ENCODE measurements at places on chromosomes 6 and 20. TPM values are rescaled to one million over a fixed set of nuclear protein-coding genes. Genes with fewer than 3 reads are reported as not detected.

The ZNF292 gene
- 19.1 TPM for total RNA-seq

The LIME1 gene
- 7.3 TPM for total RNA-seq

GRCh38 chr6:134436281-134436815, 118.4 kb upstream of the SGK1 start:
- no peaks in the 10 kb centered on the region for H3K36me3 ChIP-seq
- H3K4me3 ChIP-seq, result no peak overlapping the region
- no peaks in the 10 kb centered on the region for H3K4me1 ChIP-seq
- no peaks in the 10 kb centered on the region for H3K27me3 ChIP-seq
- H3K27ac ChIP-seq, result no peak overlapping the region

- H3K27ac ChIP-seq, result no peak overlapping the region
- no peak for DNase-seq
- H3K27me3 ChIP-seq, result no peaks in the 10 kb centered on the region
- H3K4me1 ChIP-seq, result peaks cover 2% of the 10 kb centered on the region
These were observed 64.6 kb upstream of the PTPN1 start for GRCh38 chr20:50445354-50446151.

DNA sequence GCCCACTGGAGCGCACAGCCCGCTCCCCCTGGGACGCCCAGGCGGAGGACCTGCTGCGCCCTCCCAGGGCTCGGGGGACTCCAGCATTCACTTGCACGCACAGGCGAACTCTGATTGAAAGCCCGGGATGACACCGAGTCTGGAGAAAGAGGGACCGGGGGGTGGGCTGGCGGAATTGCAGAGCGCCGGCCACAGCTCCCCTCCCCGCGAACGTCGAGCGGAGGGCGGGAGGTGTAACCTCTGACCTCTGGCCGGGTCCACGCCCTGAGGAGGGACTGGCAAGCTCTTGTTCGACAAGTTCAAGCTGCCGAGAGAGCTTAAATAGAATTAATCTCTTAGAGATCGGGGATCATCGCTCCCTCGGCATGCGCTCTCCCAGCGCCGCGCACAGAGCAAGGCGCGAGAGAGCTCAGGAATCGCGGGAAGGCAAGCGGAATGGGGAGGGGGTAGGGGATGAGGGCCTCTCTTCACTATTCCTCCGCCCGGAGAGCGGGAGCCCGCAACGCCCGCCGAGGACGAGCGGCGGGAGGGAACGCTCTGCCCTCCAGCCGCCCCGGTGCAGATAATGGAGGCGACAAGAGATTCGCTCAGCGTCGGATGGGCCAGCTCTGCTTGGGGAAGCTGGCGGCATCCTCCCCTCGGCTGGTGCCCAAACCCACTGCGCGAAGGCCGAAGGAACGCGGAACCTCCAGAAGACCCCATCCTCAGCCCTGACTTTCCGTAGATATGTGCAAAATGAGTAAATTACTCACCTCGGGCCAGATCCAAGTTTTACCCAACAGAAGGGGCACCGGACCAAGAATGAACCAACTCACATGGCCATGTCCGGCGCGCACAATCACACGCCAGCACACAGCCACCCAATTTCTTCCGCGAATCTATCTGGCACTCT, 761 bp upstream of the NR2E1 start:
- no peak for DNase-seq
- no peak overlapping the region for H3K27ac ChIP-seq
- H3K27me3 ChIP-seq, result peaks cover 19% of the 10 kb centered on the region
- H3K36me3 ChIP-seq, result no peaks in the 10 kb centered on the region

DNA sequence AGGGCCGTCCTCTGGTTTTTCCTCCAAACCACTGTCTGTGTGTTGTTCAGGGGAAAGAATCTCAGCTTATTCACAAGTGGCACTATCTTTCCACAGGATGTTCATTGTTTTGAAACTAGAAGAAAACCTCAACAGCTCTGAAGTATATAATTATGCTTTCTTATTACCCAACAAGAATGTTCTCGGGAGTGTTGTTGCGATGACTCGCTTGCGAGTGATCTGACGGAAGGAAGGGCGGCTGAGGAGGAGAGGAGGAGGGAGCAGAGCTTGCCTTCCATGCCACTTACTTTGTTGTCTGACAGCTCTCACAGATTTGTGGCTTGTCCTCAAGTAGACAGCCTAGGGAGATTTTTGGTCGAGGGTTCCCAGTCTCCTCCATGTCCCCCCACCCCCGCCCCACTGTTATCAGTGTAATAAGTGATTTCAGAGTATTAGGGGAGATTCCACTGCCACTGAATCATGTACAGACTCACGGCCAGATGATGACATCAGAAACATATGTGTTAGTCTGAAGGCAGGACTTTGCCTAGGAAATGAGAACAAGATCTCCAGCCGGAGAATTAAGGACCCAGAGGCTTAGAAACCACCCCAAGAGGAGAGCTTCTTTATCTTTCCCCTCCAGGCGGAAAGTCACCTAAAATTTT, 80.7 kb upstream of the CCN6 start:
- peak overlapping the region; percentile 54 for H3K27ac ChIP-seq
- no peaks in the 10 kb centered on the region for H3K27me3 ChIP-seq
- peak overlapping the region; percentile 37 for H3K4me3 ChIP-seq
- H3K4me1 ChIP-seq, result peaks cover 5% of the 10 kb centered on the region
- DNase-seq, result peak; percentile 16
- no peaks in the 10 kb centered on the region for H3K36me3 ChIP-seq

DNA sequence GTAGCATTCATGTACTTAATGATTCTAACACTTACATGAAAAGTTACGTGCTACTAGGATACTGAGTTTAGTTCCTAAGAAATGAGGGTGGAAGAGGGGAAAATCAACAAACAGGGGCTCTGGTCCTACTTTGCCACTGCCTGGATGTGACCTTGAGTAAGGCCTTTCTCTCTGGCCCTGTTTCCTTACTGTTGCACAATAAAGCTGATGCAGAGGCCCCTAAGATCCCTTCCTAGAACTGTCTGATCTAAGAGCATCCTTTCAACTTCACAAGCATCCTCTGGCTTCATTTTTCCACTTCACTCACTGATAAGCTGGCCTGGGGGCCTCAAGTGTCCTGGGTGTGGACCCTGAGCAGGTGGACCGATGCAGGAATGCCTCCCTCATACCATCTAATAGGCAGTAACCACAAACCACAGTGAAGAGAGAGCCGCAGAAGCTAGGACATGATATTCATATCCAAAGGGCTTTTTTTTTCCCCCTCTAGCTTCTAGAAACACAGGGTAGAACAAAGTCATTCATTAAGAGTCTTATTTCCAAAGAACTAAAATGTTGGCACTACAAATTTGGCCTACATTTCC, 21.6 kb downstream of the FKBP1A start:
- H3K4me3 ChIP-seq, result no peak overlapping the region
- peaks cover 3% of the 10 kb centered on the region for H3K36me3 ChIP-seq
- DNase-seq, result no peak
- H3K27me3 ChIP-seq, result no peaks in the 10 kb centered on the region
- H3K4me1 ChIP-seq, result peaks cover 11% of the 10 kb centered on the region

DNA sequence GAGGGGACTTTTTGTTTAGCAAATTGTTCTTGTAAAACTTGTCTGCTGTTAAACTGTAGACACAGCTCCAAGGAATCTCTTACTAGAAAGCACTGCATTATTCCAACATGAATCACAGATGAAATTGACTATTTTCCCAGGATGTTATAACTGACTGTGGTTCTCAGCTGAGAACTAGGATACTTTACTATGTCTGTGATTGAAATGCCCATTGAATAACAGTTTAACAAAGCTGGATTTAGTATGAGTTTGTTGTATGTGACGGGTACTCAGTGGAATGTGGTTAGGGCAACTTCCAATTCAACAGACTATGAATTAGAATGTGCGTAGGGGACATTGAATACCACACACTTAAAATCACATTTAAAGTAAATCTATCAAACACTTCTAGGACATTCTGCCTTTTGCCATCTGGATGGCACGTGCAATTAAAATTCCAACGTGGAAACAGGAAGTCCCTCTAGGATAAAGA, 193.4 kb upstream of the PREP start:
- H3K4me1 ChIP-seq, result peaks cover 6% of the 10 kb centered on the region
- H3K27me3 ChIP-seq, result no peaks in the 10 kb centered on the region
- no peak overlapping the region for H3K27ac ChIP-seq
- H3K4me3 ChIP-seq, result no peak overlapping the region

DNA sequence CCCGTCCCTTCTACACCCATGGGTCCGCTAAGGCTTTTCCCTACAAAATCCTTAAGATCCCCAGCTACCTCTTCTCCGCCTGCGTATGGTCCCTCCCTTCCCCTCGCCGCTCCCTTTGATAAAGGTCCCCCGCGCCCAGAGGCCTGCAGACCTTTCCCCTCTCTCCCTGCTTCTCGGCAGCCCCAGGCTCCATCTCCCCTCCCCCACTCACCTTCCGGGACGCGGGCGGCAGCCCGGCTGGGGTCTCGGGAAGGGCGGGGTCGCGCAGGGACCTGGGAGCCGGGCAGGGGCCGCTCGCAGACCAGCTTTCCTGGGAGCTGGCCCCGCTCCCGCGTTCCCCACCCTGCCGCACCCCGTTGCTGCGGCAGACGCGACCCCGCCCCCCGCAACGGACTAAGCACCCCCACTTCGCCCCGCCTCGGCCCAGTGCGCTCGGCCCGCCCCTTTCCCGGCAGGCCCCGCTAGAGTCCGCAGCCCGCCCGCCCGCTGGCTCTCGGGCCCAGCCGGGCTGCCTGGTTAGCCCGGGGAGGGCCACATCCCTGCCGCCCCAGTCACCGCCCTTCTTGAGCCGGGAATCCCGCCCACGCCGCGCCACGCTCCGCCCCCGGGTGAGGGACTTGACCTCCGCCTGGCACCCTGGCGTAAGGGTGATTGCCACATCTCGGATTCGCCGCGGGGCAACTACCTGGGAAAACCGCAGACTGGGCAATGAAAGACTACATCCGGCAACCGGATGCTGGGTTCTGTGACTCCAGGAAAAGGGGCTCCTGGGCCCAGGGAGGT, at the start of gene FLOT1:
FLOT1 (minus strand) TSS at position 372 of the 783 bp plus-strand sequence. CDS start 498 bp downstream, outside the sequence.
- H3K4me1 ChIP-seq, result peaks cover 8% of the 10 kb centered on the region
- no peaks in the 10 kb centered on the region for H3K27me3 ChIP-seq
- H3K36me3 ChIP-seq, result peaks cover 37% of the 10 kb centered on the region
- peak within 1 kb of the TSS; percentile 89 for H3K4me3 ChIP-seq

All from ascending aorta (tissue), 2 donors.